Astrocyte (in vitro differentiated cells and primary cell): ENCODE measurements at places on chromosomes 5 and 9.
A peak's percentile ranks its signal among the peaks of the same experiment; 100 is the strongest.

DNA sequence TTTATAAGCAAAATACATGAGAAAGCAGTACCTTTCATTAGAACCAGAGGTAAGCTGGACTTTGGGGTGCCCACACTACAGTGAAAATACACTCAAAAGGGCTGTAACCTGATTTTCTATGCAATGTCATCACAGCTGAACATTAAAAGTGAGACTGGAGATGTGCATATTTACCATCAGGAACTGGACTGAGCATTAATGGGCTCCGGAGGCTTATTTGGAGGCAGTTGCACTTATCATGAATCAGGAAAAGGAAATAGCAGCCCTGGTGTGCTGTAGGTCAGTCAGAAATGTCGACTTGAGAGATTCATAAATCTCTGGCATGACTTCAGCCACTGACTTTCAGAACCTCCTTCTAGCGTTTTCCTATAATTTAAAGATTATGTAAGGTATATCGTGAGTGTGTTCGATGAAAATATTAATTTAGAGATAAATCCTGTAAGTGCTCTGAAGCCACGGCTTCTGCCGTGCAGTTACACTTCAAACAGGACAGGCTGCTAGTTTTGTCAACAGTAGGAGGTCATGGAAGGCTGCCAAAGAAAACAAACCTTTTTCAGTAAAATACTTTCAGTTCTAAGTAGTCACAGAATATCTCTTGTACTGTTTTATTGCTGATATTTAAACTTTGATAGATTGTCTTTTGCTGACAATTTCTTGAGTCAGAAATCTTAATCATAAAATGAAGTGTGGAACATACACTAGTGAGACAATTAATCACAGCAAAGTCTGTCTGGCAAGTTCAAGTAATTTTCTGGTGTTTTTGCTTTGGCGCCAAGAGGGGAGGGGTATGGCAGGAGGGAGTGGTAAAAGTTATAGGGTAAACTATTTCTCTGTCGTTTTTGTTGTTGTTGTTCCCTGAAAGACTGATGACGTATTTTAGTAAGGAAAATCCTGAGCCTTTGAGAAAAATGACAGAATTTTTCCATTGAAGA, 939.7 kb downstream of the NR2F1-AS1 start:
- DNase-seq, result peak; percentile 77

DNA sequence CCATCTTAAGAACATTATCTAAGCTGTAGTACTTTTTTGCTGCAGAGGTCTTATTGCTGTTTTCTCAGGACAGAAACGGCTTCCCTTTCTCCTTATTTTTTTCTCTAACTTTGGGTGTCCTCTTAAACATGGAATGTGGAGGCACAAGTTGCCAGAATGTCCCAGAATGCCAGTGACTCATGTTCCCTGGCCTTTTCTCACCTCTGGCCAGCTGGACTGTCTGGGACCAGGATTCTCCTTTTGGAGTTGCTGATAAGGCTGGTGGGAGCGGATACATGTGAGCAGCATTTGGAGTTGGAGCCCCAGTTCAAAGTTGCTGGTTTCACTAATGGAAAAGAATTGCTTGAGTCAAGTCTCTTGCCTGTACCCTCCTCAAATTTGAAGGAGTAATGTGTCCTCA, 112.8 kb downstream of the ARHGAP26 start:
- DNase-seq, result peak; percentile 67

- no peak for DNase-seq
Observed at GRCh38 chr5:51518607-51519006, 135.4 kb downstream of the ISL1 start.

GRCh38 chr9:33988219-33988890, 60.3 kb downstream of the UBAP2 start:
- DNase-seq, result peak; percentile 12

DNA sequence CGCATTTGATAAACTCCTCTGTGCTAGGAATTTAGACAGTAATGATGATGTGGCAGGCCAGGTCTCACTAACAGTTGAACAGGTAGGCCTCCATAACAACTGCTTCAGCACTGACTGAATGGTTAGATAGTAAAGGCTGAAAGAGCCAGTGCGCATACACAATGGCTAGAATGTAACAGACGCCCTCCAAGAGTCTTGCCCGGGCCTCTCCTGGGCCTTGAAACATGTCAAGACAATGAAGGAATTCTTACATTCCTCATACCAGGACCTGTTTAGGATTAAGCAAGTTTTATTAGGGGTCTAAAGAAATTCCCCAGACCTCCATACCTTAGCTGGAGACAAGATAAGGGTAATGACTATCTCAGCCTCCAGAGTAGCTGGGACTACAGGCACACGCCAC, 6.7 kb upstream of the BICD2 start:
- no peak for DNase-seq

DNA sequence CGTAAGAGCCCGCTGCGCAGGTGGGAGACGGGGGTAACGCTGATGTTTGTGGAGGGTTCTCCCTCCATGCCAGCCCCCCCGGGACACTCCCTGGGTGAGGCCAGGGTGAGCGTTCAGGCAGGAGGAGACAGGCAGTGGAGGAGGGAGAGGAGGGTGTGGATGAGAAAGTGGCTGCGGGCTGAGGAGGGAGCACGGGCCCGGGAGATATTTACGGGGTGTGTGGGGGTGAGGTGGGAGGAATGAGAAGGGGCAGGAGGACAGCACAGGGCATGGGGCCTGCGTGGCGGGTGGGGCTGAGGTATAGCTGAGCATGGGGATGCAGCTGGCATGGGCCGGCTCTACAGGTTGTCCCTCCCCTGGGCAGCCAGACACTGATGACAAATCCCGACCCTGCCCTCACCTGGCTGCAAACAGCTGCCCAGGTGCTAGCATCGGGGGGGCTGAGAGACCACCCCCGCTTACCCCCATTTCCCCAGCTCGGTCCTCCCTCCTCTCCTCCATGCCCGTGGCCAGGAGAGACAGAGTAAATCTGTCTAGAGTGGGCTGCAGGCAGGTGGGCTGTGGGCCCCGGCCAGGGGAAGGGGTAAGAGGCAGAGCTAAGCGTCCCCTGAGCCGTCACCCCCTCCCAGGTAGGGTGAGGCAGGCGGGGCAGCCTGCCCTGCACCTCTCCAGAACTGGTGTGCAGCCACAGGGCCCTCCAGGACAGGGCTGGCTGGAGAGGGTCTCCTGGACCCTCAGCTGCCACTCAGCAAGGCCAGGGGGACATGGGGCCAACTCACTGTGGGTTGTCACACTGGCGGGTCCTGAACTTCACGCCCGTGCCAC, 79.2 kb downstream of the ZNF354C start:
- no peak for DNase-seq

DNA sequence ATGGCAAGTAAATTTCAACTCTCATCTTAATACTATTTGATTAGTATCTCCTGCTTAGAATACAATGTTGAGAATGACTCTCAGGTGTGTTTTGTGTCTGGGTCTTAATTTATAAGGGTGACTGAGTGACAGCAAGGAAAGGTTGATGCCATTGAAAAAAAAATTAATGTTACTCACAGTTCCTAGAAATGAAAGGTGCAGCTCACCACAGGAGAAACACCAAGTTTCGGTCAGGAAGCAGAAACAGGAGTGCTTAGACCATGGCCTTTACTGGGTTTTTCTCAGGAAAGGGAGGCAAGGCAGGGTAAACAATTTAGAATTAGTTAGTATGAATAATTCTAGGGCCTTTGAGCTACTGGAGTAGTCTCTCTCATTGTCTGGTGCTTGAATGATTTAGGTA, 159.2 kb upstream of the C9orf72 start:
- no peak for DNase-seq

DNA sequence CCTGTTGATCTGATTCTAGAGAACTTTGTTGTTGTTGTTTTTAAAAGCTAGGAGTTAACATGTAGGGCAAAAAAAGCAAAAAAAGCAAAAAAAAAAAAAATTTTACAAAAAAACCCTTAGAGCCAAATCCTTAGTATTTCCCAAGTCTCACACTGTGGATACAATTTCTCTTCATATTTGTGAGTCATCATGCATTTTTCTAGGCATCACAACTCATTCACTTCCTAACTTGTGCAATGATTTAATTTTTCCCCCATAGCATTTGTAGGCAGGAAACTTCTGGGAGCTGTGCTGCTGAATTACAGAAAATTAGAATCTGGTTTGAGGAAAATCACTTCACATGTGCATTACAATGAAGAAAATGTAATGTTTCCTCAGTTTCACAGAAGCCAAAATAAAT, 91.9 kb downstream of the MARCHF3 start:
- DNase-seq, result peak; percentile 72

DNA sequence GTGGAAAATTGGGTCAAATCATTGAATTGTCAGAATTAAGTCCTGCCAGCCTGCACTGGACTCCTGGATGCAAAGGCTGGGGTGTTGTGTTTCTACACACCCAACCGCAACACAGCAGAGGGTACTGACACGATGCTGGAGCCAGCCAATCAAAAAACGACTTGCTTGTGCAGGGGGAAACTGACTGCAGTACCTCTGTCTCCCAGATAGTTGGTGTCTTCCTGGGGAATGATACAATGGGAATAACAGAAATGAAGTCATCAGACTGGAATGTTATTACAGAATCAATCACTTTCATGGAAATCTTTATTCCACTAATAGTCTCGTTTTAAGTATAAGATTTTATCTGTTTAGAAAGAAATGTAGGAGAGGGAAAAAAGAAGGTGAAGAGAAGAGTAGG, 330.3 kb downstream of the MLLT3 start:
- DNase-seq, result peak; percentile 64

DNA sequence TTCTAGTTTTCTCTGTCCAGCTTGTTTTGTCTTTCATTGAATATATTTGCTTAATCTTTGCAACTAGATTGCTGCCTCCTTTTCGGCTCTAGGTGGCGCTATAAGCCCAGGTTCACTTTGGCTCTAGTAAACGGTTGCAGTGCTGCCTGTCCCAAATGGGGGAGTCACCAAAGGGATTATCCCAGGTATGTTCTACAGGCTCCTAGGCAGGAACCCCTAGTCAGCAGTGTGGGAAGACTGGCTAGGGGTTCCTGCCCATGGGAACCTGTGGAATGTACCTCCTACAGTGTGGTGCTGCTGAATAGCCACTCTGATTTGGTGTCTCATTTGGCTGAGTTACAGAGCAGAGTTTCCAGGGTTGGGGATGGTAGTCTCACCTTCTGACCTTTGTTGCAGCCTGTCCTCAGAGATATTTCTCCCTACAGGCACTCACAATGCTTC, 85.2 kb downstream of the ARSB start:
- peak; percentile 35 for DNase-seq

DNA sequence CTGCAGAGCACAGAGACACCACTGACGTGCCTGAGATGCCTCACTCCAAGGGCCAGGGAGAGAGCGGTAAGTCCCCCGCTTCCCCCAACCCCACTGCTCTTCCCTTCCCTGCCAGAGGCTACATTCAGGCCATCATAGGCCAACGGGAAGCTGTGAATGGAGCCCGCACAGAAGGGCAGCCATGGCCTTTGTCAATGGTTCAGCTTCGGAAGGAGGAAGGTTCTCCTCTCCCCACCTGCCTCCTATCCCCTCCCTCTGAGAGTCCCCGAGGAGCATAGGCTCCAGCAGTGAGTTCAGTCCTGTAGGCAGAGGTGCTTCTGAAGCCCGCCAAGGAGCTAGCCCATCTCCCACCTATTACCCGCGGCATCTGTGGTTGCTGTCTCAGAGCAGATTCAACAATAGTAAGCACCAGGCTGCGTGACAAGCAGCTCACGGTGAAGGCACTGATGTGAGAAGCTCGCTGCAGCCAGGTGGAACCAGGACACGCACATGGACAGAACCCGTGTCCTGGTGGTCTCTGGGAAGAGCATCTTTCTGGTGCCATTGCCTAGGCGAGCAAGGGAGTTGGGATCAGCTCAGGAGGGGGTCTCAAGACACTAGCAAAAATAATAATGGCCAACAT, 15.9 kb downstream of the QRFP start:
- no peak for DNase-seq
